ENCODE measurements at places on chromosomes 11 and 22.

- no peak for DNase-seq
These were observed 550 bp upstream of the SLC43A1 start for GRCh38 chr11:57516061-57516443.

GRCh38 chr11:12806113-12806512, 131.9 kb downstream of the TEAD1 start:
- DNase-seq, result no peak

DNA sequence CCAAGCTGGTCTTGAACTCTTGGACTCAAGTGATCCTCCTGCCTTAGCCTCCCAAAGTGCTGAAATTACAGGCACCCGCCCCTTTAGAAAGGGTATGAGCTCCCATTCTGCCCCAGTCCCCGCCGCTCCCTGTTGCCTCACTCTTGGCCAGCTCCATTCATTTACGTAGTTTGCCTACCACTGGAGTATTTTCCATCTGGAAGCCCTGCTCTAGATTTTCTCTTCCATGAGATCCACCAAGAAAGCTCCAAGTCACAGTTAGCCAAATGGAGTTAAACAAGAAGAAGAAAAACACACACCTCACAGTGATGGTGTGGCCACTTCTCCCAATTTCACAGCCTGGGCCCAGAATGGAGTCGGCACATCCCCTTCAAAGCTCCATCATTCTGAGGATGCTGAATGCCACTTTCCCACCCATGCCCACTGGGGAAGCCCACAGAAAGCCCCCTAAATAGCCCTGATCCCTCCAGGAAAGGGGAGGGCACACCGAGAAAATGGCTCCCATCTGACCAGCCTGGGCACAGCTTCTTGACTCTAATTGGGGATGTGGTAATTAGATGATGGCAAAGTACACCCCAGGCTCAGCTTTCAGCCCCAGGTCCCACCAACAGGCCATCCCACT, 381.2 kb downstream of the MN1 start:
- DNase-seq, result no peak

GRCh38 chr11:108959105-108959761, 294.4 kb downstream of the DDX10 start:
- no peak for DNase-seq

GRCh38 chr11:16790486-16791190, 52.2 kb downstream of the C11orf58 start:
- DNase-seq, result no peak

GRCh38 chr11:128343135-128343514, 244.2 kb downstream of the ETS1 start:
- no peak for DNase-seq

DNA sequence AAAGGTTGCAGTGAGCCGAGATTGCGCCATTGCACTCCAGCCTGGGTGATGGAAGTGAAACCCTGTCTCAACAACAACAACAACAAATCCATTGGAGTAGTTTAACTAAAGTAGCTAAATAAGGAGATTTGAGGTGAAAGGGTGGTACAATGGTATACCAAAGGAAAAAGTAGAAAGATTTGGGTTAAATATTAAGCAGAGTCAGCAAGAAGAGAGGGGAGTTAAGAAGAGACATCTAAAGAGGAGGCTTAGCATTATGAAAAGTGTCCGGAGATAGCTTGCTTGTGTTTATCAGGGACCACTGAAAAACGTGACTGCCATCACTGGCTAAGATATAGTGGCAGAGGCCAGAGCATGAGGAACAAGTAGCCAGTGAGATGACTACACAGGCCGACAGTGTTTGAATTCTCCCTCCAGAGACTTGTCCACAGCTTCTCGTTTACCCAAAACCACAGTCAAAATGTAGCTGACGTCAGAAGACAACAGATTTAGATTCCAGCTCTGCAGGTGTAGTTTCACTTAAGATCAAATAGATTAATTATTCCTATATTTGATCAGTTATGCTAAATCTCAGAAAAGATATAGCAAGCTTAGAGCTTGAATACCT, 32.6 kb upstream of the GRK2 start:
- no peak for DNase-seq

DNA sequence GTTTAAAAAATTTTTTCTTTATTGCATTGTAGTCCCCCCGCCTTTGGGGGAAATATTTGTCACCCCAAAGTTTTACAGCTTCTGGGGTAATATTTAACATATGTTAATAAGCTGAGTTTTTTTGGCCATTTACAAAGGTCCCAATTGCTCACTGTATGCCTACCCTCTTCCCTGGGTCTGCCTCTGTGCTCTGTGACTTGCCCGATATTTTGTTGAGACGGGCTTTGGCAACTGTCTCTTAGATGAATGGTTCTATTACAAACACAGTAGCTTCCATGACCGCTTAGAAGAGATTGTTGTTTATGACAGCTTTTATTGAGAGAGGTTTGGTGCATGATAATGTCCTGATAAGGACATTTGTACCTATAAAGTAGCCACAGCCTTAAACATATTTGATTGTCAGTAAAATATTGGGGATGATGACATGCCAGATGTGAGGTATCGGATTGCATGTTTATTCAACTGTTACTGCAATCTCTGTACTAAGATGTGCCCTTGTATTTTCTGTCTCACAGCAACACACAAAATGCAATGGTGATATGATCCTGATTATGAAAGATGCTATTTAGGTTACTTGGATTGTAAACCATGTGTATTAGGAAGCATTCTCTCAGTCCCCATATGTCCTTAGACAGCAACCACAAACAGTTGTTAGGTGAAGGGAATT, 103.1 kb downstream of the TEAD1 start:
- no peak for DNase-seq
